ENCODE measurements at places on chromosomes 16 and 17. TPM values are rescaled to one million over a fixed set of nuclear protein-coding genes. Genes with fewer than 3 reads are reported as not detected.

The CEMP1 gene
- total RNA-seq: not detected

The GNAO1 gene
- 21.3 TPM for total RNA-seq

- H3K4me1 ChIP-seq: peaks cover 21% of the 10 kb centered on the region
- peak overlapping the region; percentile 95 for H3K4me3 ChIP-seq
- H3K27ac ChIP-seq: peak overlapping the region; percentile 85
- H3K27me3 ChIP-seq: peaks cover 2% of the 10 kb centered on the region
- peaks cover 6% of the 10 kb centered on the region for H3K36me3 ChIP-seq
These were observed 787 bp downstream of the NT5C start for GRCh38 chr17:75130632-75131277.

The TBC1D16 gene
- 96.2 TPM for total RNA-seq

DNA sequence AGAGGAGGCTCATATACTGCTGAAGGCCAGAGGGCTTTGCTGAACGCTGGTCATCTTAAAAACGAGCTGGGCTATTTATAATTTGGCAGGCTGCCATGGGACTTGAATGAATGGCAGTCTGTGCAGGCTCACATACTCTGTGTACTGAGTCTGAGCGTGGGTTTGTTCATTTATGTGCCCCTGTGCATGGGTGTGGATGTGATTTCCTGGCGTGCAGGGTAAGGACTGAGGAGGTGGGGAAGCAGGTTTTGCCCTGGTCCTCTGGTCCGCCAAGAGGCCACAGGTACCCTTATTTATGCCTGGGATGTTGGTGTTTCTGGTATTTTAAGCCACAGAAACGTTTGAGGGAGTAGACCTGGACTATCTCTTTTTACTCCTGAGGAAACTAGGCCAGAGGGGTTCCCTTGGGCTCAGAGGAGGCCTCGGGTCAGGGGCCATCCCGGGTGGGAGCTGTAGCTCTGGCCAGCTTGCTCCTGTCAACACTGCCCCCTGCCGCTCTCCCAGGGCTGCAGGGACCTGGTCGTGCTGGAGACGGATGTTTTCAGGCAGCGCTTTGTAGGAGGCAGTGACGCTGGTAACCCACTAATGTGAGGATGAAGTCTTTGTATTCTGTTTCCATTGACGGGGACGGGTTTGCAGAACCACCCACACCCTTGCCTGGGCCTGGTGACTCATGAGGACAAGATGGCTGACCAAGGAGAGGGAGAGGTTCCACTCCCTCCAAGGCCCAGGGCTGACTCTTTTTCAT lies 184.4 kb downstream of the MSI2 start:
- H3K4me3 ChIP-seq: peak overlapping the region; percentile 47
- peaks cover 85% of the 10 kb centered on the region for H3K4me1 ChIP-seq
- peak; percentile 67 for DNase-seq
- H3K27me3 ChIP-seq: no peaks in the 10 kb centered on the region
- H3K36me3 ChIP-seq: peaks cover 2% of the 10 kb centered on the region

- H3K4me3 ChIP-seq: no peak overlapping the region
- H3K4me1 ChIP-seq: no peaks in the 10 kb centered on the region
- no peaks in the 10 kb centered on the region for H3K36me3 ChIP-seq
- DNase-seq: no peak
- H3K27me3 ChIP-seq: peaks cover 35% of the 10 kb centered on the region
- H3K27ac ChIP-seq: no peak overlapping the region
These were observed 47.6 kb upstream of the RPH3AL start for GRCh38 chr17:400257-400656.

- H3K27me3 ChIP-seq: no peaks in the 10 kb centered on the region
- H3K4me1 ChIP-seq: peaks cover 7% of the 10 kb centered on the region
- no peak overlapping the region for H3K4me3 ChIP-seq
- no peak for DNase-seq
- no peak overlapping the region for H3K27ac ChIP-seq
These were observed 27.2 kb upstream of the BEAN1 start for GRCh38 chr16:66399930-66400329.

The CETP gene
- not detected for total RNA-seq

GRCh38 chr16:74186561-74186971 lies 110.0 kb upstream of the PSMD7 start:
- H3K4me1 ChIP-seq: no peaks in the 10 kb centered on the region
- DNase-seq: no peak
- no peak overlapping the region for H3K27ac ChIP-seq

- H3K4me3 ChIP-seq: peak overlapping the region; percentile 87
- DNase-seq: no peak
- H3K36me3 ChIP-seq: peaks cover 6% of the 10 kb centered on the region
- peaks cover 18% of the 10 kb centered on the region for H3K4me1 ChIP-seq
- H3K27me3 ChIP-seq: peaks cover 35% of the 10 kb centered on the region
- H3K27ac ChIP-seq: no peak overlapping the region
These were observed 1.7 kb downstream of the RASD1 start for GRCh38 chr17:17494499-17494869.

GRCh38 chr17:77456271-77456950 lies 315.6 kb downstream of the SEC14L1 start:
- H3K4me3 ChIP-seq: no peak overlapping the region
- DNase-seq: no peak
- peaks cover 77% of the 10 kb centered on the region for H3K4me1 ChIP-seq

The CRHR1 gene
- 0.41 TPM for total RNA-seq

The MPHOSPH6 gene
- 50.5 TPM for total RNA-seq

DNA sequence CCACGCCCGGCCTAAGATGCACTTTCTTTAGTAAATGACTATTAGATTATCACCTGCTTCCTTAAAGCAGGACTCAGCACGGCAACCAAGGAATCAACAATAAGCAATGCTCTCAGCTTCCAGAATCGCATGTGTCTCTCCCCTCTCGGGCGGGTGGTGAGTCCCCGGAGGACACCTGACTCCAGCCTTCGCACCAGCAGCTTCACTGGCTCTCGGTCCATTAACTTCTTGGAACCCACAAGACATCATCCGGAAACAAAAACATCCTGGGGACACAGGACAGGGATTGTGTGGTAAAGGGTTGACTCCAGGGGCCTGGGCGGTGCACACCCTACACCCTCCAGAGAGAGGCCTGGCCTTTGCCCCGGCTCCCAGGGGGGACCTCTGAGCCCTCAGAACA lies 22.7 kb downstream of the UTS2R start:
- H3K36me3 ChIP-seq: no peaks in the 10 kb centered on the region
- no peaks in the 10 kb centered on the region for H3K27me3 ChIP-seq
- H3K4me1 ChIP-seq: no peaks in the 10 kb centered on the region
- H3K4me3 ChIP-seq: no peak overlapping the region
- no peak overlapping the region for H3K27ac ChIP-seq

DNA sequence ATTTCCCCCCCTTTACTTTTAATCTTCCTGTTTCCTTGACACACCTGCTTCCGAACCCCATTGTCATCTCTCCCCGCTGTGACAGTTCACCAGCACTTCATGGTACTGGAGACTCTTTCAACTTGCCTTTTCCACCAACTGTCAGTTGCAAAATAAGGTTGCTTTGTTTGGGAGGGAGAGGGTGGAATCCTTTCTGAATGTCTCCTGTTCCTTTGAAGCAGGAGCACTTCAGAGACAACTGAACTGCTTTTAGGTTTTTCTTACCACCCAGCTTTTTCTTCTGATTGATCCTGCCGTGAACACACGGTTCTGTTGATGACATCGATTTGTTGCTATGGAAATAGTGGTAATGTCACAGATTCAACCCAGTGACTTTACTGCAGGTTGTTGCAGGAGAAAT lies 42.0 kb downstream of the RPA1 start:
- H3K4me1 ChIP-seq: no peaks in the 10 kb centered on the region
- no peak overlapping the region for H3K4me3 ChIP-seq
- no peak overlapping the region for H3K27ac ChIP-seq
- H3K36me3 ChIP-seq: peaks cover 3% of the 10 kb centered on the region
- DNase-seq: no peak

GRCh38 chr17:48814504-48814903 lies 2.5 kb downstream of the TTLL6 start:
- H3K4me1 ChIP-seq: peaks cover 24% of the 10 kb centered on the region
- H3K36me3 ChIP-seq: no peaks in the 10 kb centered on the region
- H3K27ac ChIP-seq: no peak overlapping the region
- H3K27me3 ChIP-seq: peaks cover 87% of the 10 kb centered on the region
- no peak overlapping the region for H3K4me3 ChIP-seq

The ZP2 gene
- not detected for total RNA-seq

DNA sequence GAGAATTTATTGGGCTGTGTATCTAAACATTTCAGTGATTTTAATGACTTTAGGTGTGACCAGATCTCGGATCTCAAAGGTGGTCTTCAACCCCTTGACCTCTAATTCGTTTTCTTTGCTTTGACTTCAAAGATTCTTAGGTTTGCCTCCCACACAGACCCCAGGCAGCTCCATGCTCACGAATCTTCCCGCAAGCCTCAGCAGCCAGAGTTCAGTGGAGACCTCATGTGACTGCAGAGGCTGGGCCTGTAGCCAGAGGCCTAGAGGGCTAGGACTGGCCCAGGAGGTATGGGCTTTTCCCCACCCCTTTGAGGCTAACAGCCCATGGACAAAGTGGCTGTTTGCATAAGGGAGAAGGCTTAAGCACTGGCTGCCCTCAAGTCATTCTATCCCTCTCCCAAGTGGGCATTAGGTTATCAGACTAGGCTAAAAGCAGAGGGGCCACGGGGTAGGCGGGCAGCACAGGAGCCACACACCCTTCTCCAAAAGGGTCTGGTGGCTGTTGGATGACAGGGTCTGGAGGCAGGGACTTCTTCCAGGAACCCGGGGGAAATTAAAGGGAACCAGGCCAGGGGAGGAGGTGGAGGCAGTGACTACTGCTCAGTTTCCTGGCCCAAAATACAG lies 3.0 kb downstream of the HIRIP3 start:
- peak overlapping the region; percentile 43 for H3K27ac ChIP-seq
- H3K4me3 ChIP-seq: peak overlapping the region; percentile 75
- H3K36me3 ChIP-seq: peaks cover 8% of the 10 kb centered on the region
- peaks cover 47% of the 10 kb centered on the region for H3K4me1 ChIP-seq
- peaks cover 3% of the 10 kb centered on the region for H3K27me3 ChIP-seq

The PPL gene
- total RNA-seq: 0.26 TPM

DNA sequence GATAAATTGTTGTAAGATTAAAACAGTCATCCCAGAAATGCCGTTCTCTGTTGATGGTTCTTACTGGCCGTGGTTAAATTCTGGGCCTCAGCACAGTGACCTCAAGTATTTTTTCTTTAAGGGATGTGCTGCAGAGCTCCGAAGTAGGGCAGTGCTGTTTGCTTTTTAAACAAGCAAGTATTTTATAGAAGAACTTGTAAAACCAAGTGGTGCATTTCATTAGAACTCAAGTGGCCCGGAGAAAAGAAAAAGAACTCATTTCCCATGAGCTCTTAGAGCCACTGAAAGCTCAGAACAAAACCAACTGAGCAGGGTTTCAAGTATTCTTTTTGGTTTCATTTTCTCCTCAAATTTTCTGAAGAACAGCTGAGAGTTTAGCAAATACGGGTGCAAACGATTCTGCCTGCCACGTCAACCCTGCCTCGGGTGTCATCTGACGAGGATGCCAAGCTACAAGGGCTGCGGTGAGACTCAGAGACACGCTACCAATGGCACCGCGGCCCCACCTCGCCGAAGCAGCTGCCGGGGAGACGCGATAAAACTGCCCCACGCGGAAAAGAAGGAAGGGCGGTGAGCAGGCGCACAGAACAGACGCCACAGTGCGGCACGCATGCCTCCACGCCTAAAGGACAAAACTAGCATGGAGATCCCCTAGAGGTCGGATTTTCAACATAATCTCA lies 6.3 kb downstream of the LMF1 start:
- H3K4me3 ChIP-seq: peak overlapping the region; percentile 15
- peaks cover 2% of the 10 kb centered on the region for H3K27me3 ChIP-seq
- H3K27ac ChIP-seq: no peak overlapping the region
- H3K36me3 ChIP-seq: peaks cover 33% of the 10 kb centered on the region

DNA sequence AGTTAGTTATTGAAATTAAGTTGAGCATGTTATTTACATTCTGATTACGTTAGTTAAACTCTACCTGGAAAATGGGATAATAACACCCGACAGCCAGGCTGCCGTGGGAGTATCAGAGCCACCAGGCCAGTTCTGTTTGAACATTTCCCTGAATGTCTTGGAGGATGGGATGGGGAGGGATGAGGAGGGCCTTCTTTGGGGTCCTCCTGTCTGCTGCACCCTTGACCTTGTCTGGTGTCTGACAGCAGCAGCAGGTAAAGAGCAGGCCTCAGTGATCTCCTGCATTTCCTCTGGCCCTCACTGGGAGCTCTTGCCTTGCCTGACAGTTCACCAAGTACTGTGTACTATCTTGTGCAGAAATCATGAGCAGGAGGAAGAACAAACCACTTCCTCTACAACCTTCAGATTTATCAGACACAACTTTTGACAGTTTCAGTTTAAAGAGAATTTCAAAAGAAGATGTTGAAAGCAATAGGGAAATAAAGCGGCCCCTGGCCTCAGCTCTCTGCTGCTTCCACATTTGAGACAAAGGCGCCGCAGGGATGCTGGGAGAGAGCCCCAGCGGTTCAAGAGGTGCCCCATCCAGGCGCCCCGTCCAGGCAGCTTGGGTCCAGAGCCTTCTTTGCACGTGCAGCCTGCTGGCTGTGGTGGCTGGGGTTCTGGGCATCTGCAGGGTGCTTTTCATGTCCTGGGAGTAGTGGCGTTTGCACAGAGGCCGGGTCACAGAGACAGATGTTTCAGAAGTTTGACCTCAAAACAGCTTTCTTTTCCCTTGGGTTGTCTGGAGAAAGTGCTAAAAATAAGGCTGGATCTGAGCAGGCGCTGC lies 25.3 kb downstream of the CMIP start:
- peaks cover 3% of the 10 kb centered on the region for H3K36me3 ChIP-seq
- no peak overlapping the region for H3K4me3 ChIP-seq

DNA sequence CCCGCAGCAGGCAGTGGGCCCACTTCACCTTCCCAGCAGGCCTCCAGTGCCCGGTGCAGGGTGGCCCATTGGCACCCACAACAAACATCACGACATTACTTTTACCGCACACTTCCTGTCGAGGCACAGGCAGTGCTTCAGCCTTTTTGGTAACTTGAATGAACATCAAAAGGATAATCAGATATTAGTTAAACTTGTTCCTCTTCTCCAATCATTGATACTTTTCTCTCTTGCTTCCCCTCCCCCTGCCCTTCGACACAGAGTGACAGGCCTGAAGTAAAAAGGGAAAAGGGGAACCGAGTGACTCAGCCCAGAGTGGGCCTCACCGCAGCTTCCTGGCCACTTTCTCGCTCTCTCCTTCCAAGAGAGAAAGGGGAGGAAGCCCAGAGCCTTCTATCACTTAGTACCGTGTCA lies 507.0 kb downstream of the MAF start:
- H3K27ac ChIP-seq: peak overlapping the region; percentile 67
- no peaks in the 10 kb centered on the region for H3K36me3 ChIP-seq
- peaks cover 32% of the 10 kb centered on the region for H3K4me1 ChIP-seq
- H3K4me3 ChIP-seq: no peak overlapping the region
- H3K27me3 ChIP-seq: no peaks in the 10 kb centered on the region
- DNase-seq: no peak

GRCh38 chr17:13437966-13438779 lies 163.6 kb downstream of the HS3ST3A1 start:
- peaks cover 8% of the 10 kb centered on the region for H3K36me3 ChIP-seq
- peaks cover 16% of the 10 kb centered on the region for H3K4me1 ChIP-seq
- DNase-seq: peak; percentile 14
- H3K27ac ChIP-seq: peak overlapping the region; percentile 16
- H3K4me3 ChIP-seq: peak overlapping the region; percentile 13

DNA sequence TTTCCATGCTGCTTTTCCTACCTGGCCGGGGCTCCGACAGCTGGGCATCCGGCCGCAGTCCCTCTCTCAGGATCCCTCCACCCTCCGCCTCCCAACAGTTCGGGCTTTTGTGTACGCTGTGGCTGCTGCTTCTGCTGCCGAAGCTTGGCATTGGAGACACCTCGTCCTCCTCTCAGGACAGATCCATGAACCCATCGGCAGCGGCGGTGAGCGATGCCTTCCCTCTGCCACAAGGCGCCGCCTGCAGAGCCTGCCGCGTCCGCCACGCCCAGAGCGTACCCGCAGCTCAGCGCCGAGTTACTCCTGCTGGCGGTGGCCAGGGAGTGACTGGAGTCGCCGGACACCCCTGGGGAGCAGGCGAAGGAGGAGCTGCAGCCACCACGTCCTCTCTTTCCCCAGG lies 2032.8 kb downstream of the TP53TG3F start:
- no peak for DNase-seq
- H3K4me3 ChIP-seq: no peak overlapping the region
- H3K36me3 ChIP-seq: peaks cover 3% of the 10 kb centered on the region
